ENCODE measurements at places on chromosomes 1 and 21.

DNA sequence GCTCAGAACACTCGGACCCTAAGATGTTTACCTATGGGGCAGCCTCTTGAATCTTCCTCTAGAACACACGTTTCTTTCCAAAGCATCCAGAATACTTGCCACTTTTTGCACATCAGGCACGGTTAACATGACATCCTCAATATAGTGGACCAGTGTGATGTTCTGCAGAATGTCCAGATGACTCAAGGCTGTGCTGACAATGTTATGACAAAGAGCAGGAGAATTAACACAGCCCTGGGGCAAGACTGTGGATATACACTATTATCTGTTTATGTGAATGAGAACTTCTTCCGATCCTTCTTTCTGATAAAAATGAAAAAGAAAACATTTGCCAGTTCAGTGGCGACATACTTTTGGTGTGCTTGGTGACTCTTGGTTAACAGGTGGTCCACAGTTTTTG is 154.3 kb downstream of the PDE4B start:
- DNase-seq: no peak

GRCh38 chr1:159957824-159958268 is 3.8 kb upstream of the SLAMF9 start:
- DNase-seq: no peak

DNA sequence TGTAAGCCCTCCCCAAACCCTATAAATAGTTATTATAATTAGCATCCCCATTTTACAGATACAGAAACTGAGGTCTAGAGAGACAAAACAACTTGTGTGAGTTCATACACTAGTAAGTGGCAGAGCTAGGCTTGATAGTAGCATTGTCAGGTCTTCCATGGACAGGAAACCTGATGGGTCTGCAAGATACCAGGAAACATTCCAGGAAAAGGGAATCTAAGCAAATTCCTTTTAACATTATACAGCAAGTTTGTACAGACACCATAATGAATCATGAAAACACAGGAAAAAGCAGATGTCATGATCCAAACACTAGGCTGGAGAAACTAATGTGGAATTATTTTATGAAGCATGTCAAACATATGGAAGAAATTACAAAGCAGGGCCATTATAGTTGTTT is 89.1 kb upstream of the KCNK2 start:
- DNase-seq: no peak

GRCh38 chr21:39712976-39713375 is 32.0 kb upstream of the IGSF5 start:
- DNase-seq: no peak

- DNase-seq: no peak
Measured at GRCh38 chr1:81824759-81825158, 24.0 kb downstream of the ADGRL2 start.

DNA sequence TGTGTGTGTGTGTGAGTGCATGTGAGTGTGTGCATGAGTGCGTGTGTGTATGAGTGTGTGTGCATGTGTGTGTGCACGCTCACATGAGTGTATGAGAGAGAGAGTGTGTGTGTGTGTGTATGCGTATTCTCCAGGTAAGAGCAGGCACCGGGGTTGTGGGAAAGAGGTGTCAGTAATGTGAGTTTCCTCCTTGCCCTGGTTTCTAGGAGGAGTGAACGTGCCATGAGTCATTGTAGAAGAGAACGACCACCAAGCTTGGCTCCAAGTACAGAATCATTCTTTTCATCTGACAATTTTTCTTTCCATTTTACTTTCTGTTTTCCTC is 79.1 kb downstream of the POFUT2 start:
- DNase-seq: no peak

- DNase-seq: no peak
Measured at GRCh38 chr1:209609041-209609790, 25.7 kb downstream of the CAMK1G start.

DNA sequence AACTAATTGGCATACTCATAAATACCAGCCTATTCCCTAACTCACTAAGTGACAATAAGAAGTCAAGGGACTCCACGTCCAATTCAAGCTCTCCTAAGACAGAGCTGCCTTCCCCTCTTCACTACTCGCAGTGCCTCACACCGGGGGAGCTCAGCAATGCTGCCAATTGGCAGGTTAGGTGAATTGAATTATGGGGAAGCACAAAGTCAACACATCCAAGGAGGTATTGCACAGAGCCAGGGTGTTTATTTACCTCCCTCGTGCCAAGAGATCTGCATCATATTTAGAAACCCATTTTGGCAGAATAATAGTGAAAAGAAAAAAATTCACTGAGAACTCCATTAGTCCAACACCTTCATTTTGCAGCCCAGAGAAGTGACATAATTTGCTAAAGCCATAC is 20.4 kb upstream of the TNR start:
- no peak for DNase-seq

DNA sequence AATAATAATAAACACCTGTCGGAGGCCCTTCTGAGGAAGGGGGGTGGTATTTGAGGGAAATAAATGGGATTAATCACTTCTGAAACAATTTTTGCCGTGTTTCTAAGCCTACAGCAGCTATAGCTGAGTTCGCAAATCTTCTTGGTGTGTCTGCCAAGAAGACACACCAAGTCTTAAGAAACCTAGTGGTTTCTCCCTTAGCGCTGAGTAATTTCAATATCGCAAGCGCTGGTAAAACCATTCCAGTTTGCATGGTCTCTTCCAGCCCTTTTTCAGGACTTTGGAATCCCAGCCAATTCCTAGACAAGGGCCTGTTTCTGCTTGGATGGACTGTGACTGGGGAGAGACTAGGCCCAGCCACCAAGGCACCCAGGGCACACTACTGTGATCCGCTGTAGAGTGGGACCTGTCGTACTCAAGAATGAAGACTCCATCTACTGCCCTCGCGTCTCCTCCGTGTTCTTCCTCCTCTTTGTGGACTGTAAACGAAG is 7.5 kb upstream of the LHX8 start:
- DNase-seq: no peak
